ENCODE measurements at places on chromosomes 12 and 14. TPM values are rescaled to one million over a fixed set of nuclear protein-coding genes. Genes with fewer than 3 reads are reported as not detected.

The SAMD15 gene
- 1.00 TPM for total RNA-seq

The ESPL1 gene
- total RNA-seq, result 8.2 TPM

The TEAD4 gene
- total RNA-seq, result not detected

The ERG28 gene
- 30.7 TPM for total RNA-seq

The SLC17A8 gene
- total RNA-seq, result not detected

The SERPINA1 gene
- 0.31 TPM for total RNA-seq

The MSI1 gene
- total RNA-seq, result not detected

The TMEM229B gene
- 3.3 TPM for total RNA-seq

The FLVCR2 gene
- 12.5 TPM for total RNA-seq

The RHOJ gene
- not detected for total RNA-seq

The PLEKHA5 gene
- 0.11 TPM for total RNA-seq

The GPR84 gene
- not detected for total RNA-seq

The DACT1 gene
- 3.5 TPM for total RNA-seq

The DEGS2 gene
- total RNA-seq, result 1.3 TPM

The RPL10L gene
- not detected for total RNA-seq

The STAC3 gene
- 5.5 TPM for total RNA-seq

The CISTR gene
- not detected for total RNA-seq

The PTGES3 gene
- total RNA-seq, result 183 TPM

The IFNG-AS1 gene
- total RNA-seq, result 3.2 TPM

The AQP2 gene
- total RNA-seq, result not detected

The EXOC3L4 gene
- total RNA-seq, result not detected

The RESF1 gene
- 299 TPM for total RNA-seq

The HCAR1 gene
- not detected for total RNA-seq

The PYGL gene
- not detected for total RNA-seq

The RFC5 gene
- 20.1 TPM for total RNA-seq

The BEST3 gene
- total RNA-seq, result not detected

The MED6 gene
- total RNA-seq, result 57.0 TPM

The MFAP5 gene
- not detected for total RNA-seq

The POMT2 gene
- 28.7 TPM for total RNA-seq

The AMHR2 gene
- total RNA-seq, result not detected

The NKX2-1 gene
- not detected for total RNA-seq

The KRT77 gene
- total RNA-seq, result not detected

The ARMH4 gene
- total RNA-seq, result not detected

The WDHD1 gene
- total RNA-seq, result 9.5 TPM

The ITGB7 gene
- total RNA-seq, result 139 TPM

The SPTB gene
- total RNA-seq, result 0.10 TPM

The KIF26A gene
- not detected for total RNA-seq

The SLC25A3 gene
- 508 TPM for total RNA-seq

The OR4E2 gene
- not detected for total RNA-seq

The GNPTAB gene
- 41.8 TPM for total RNA-seq

The FSCB gene
- not detected for total RNA-seq

The LRP1-AS gene
- not detected for total RNA-seq

The RIPK3 gene
- 39.2 TPM for total RNA-seq

The MYF5 gene
- not detected for total RNA-seq

The SLC6A15 gene
- not detected for total RNA-seq

The IGF1 gene
- 0.27 TPM for total RNA-seq

The CLEC4C gene
- total RNA-seq, result 0.44 TPM

The MANSC1 gene
- 1.5 TPM for total RNA-seq

The GPRC5D gene
- total RNA-seq, result 0.44 TPM

The EMP1 gene
- 0.39 TPM for total RNA-seq

The TNFAIP2 gene
- 4.1 TPM for total RNA-seq

The SLC10A1 gene
- total RNA-seq, result not detected

The BIN2 gene
- 22.2 TPM for total RNA-seq
